Activated B cell treated with CpG ODN at 0.5 μM for 24 hours (primary cell): ENCODE measurements at places on chromosomes 16 and 17. TPM values are rescaled to one million over a fixed set of nuclear protein-coding genes. Genes with fewer than 3 reads are reported as not detected.

- DNase-seq = peak; percentile 31
- H3K4me3 ChIP-seq = peak overlapping the region; percentile 99
- H3K36me3 ChIP-seq = peaks cover 57% of the 10 kb centered on the region
- no peaks in the 10 kb centered on the region for H3K27me3 ChIP-seq
Observed at GRCh38 chr16:77191259-77191969, 424 bp downstream of the MON1B start.

- DNase-seq = no peak
- no peak overlapping the region for H3K27ac ChIP-seq
Observed at GRCh38 chr16:66315210-66315825, 51.2 kb upstream of the CDH5 start.

Gene PIPOX
- 8.7 and 8.8 TPM in 2 replicates for total RNA-seq

GRCh38 chr17:1026599-1026975 lies 29.7 kb downstream of the TIMM22 start:
- H3K4me1 ChIP-seq = no peaks in the 10 kb centered on the region
- no peak overlapping the region for H3K27ac ChIP-seq
- no peak for DNase-seq
- no peaks in the 10 kb centered on the region for H3K27me3 ChIP-seq

Gene ARHGAP23
- total RNA-seq = 0.51 and 1.3 TPM in 2 replicates

GRCh38 chr16:30113031-30113710 lies at the start of gene GDPD3:
TSS of gene GDPD3 (minus strand) at chr16:30113537. CDS start at chr16:30113478, 59 bp downstream.
- no peak within 1 kb of the TSS for H3K27ac ChIP-seq
- H3K4me1 ChIP-seq = peaks cover 5% of the 10 kb centered on the region
- H3K27me3 ChIP-seq = no peaks in the 10 kb centered on the region
- H3K36me3 ChIP-seq = peaks cover 35% of the 10 kb centered on the region
- DNase-seq = no peak
- H3K4me3 ChIP-seq = no peak within 1 kb of the TSS

- no peaks in the 10 kb centered on the region for H3K4me1 ChIP-seq
- no peak overlapping the region for H3K4me3 ChIP-seq
- no peaks in the 10 kb centered on the region for H3K36me3 ChIP-seq
- no peak overlapping the region for H3K27ac ChIP-seq
- H3K27me3 ChIP-seq = peaks cover 4% of the 10 kb centered on the region
Observed at GRCh38 chr16:9906218-9906617, 276.0 kb downstream of the GRIN2A start.

- peaks cover 96% of the 10 kb centered on the region for H3K4me1 ChIP-seq
- H3K36me3 ChIP-seq = peaks cover 47% of the 10 kb centered on the region
- no peak for DNase-seq
- peak overlapping the region; percentile 79 for H3K4me3 ChIP-seq
Observed at GRCh38 chr17:45230787-45231480, 9.2 kb downstream of the FMNL1 start.

DNA sequence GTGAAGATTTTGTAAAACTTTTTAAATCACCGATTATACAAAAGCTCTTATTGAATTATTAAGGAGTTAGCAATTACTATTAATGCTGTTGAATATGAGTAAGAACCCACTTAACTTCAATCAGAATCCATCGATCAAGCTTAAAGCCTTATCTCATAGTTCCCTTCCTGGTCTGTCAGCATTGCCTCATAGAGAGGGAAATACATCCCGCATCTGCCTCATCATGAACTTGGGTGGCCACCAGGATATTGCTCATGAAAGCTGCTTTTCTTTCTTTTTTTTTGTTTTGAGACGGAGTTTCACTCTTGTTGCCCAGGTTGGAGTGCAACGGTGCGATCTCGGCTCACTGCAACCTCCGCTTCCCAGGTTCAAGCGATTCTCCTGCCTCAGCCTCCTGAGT lies 66.7 kb downstream of the PIGL start:
- DNase-seq = no peak
- H3K27me3 ChIP-seq = no peaks in the 10 kb centered on the region
- H3K27ac ChIP-seq = no peak overlapping the region
- H3K4me1 ChIP-seq = peaks cover 42% of the 10 kb centered on the region

GRCh38 chr17:3925684-3926485 lies 9.6 kb upstream of the P2RX1 start:
- no peak overlapping the region for H3K4me3 ChIP-seq
- no peaks in the 10 kb centered on the region for H3K27me3 ChIP-seq
- no peak for DNase-seq
- peak overlapping the region; percentile 50 for H3K27ac ChIP-seq
- H3K4me1 ChIP-seq = peaks cover 33% of the 10 kb centered on the region
